ENCODE measurements at places on chromosomes 6 and 20.

DNA sequence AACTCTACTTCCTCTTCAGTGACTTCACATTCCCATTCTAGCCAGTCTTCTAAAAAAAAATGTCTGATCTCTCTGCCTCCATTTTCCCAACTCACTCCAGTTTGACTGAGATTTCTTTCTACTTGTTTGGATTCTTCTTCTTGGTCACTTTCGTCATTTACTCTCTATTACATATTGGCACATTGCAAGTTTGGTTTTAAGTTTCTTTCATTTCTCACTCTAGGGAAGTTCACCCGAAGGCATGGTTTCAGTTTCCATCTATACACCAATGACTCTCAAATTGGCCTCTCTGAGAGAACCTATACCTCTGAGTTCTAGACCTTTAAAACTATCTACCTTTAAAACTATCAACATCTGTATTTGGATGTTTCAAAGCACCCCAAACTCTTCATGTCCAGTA, 51.3 kb downstream of the CD109 start:
- DNase-seq, result no peak

DNA sequence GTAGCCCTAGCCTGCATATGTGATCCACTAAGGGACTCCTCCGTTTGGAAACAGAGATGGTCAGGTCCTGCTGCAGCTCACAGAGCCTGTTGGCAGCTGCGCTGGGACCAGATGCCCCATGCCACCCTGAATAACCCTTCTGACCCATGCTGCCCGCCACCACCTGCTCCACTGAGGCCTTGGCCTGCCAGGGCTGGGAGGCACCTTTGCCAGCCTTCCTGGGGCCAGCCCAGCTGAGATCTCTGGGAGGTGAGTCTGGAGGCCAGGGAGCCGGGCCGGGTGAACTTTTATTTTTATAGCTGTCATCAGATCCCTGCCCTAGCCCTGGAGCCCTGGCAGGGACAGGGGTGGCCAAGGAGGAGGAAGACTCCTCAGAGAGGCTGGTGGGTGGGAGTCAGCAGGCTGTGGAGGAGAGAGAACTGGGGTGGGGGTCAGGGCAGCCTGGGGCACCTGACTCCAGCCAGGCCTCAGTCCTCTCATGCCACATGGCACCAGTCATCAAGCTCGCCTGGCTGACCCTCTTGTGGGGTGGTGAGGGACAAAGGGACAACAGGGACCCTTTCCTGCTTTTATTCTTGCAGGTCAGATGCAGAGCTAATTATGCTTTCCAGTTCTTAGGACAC, 10.0 kb downstream of the CEBPB start:
- no peak for DNase-seq

GRCh38 chr20:32233286-32233685, 25.6 kb downstream of the POFUT1 start:
- DNase-seq, result no peak

DNA sequence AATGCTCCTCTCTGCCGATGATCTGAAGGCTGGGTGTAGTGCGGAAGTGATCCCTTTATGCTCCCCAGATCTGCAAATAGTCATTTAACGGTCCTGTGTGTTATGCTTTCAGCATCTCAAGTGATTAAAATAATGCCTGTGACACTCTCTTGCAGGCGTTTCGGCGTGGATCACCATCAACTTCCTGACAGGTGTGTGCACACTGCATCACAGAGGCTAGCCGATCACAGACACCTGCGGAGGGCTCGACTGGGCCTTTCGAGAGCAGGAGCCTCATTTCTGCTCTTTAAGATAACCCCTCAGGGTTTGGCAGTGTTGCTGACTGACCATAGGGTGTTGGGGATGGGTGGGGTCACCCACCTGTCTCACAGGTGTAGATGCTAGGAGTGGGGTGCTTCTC, 20.0 kb downstream of the ENTPD6 start:
- no peak for DNase-seq

DNA sequence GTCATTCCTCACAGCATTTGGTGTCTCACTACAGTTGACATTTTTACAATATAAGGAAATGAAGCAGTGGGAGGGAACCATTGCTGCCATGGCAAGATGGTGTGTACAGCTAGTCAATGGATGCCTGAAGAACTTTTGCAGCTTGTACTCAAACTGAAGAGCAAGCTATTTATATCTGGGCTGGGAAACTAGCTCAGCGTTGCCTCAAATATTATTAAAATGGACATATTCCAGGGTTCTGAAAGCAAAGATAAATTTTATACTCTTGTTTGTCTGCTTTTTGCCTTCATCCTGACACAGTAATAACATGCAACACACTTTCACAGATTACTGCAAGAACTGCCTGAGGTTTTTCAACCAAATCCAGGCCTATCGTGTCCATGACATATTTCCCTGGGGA, 156.4 kb upstream of the COL21A1 start:
- no peak for DNase-seq

DNA sequence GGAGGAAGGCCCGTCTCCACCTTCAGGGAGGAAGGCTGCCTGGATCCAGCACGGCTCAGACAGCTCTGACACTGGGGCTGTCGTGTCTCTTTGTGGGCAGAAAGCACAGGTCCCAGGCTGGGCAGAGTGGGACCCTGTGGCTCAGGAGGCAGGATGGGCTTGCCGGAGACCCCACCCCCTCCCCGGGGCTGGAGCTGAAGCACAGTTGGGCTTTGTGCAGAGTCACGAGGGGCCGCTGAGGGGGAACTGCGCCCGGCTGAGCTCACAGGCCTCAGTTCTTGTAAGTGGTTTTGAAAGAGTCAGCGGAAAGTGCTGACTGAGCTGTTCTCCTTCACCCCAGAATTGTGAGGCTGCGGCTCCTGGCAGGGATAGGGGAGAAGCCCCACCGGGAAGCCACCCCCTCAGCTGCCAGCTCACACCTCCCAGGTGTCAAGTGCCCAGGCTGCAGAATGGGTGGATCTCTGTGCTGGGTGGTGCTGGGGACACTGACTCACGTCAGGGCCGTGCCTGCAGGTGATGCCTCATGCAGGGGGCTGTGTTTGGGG, 145.5 kb upstream of the RNF24 start:
- DNase-seq, result peak; percentile 11

- no peak for DNase-seq
Observed at GRCh38 chr20:47677635-47678453, 107.4 kb downstream of the SULF2 start.

- DNase-seq, result no peak
Observed at GRCh38 chr6:128919412-128920180, 36.7 kb downstream of the LAMA2 start.

- no peak for DNase-seq
Observed at GRCh38 chr6:34295721-34296120, 46.9 kb upstream of the SMIM29 start.

DNA sequence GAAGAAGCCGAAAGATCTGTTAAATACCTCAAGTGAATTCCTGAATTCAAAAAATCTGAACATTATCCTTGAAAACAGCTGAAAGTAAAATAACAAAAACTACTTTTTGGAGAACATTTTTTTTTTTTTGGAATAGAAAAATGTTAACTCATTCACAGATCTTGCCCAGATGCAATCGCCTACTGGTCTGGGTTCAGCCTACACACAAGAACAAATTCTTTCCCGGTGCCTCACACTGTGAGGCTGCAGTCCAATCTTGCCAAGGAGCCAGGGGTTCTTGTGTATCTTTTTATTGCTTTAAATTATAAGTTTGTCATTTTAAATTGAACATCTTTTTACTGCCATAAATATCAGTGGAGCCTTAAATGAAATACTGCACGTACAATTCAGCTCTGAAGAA, 41.2 kb upstream of the TMEM200A start:
- peak; percentile 74 for DNase-seq

GRCh38 chr6:36116943-36117342, 13.4 kb upstream of the MAPK13 start:
- no peak for DNase-seq

- DNase-seq, result no peak
Observed at GRCh38 chr6:109296452-109296851, 85.8 kb downstream of the CD164 start.

GRCh38 chr6:155523821-155524651, 68.4 kb upstream of the NOX3 start:
- peak; percentile 29 for DNase-seq

- peak; percentile 87 for DNase-seq
Observed at GRCh38 chr20:64224351-64225170, 31.0 kb upstream of the PCMTD2 start.

- no peak for DNase-seq
Observed at GRCh38 chr6:169052462-169052861, 201.2 kb downstream of the THBS2 start.

- DNase-seq, result peak; percentile 24
Observed at GRCh38 chr20:37081717-37082289, 14.0 kb downstream of the RBL1 start.

GRCh38 chr6:69980624-69981023, 114.3 kb downstream of the COL19A1 start:
- no peak for DNase-seq

GRCh38 chr6:85463621-85464259, 13.9 kb downstream of the NT5E start:
- no peak for DNase-seq

- DNase-seq, result peak; percentile 88
Observed at GRCh38 chr6:169188475-169188874, 65.2 kb downstream of the THBS2 start.

- DNase-seq, result peak; percentile 15
Observed at GRCh38 chr20:53707371-53708055, 113.9 kb upstream of the ZNF217 start.

- DNase-seq, result no peak
Observed at GRCh38 chr20:20463933-20464374, 96.0 kb downstream of the INSM1 start.

- DNase-seq, result no peak
Observed at GRCh38 chr20:31595654-31596411, 9.3 kb upstream of the ID1 start.

GRCh38 chr20:32356622-32357374, 1.3 kb upstream of the ASXL1 start:
- no peak for DNase-seq

GRCh38 chr6:161921602-161922395, 647.9 kb upstream of the AGPAT4 start:
- no peak for DNase-seq

DNA sequence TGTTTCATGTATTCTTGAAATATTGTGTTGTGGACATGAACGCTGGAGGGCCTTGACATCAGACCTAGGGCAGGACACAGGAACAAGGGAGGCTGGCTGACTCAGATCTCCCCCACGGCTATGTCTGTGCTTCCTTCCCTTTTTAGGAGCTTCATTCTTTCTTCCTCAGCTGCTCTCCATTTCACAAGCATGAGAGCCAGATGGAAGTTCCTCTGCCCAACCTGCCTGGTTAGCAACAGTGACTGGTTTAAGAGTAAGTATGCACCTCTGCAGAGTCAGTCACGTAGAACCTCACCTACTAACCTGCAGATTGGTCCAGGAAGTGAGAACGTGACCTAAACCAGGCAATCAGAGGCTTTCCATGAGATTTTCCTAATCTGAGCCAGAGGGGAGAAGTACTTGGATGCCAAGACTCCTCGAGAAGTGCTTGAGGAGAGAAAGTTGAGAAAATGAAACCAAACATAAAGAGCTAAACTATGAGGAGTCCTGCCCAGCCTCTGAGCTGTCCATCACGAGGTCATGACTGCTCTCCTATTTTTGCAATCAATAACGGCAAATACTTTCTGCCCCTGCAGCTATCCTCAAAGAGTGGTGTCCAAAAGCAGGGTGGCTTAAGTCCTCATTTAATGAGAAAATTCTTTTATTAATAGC, 465.2 kb upstream of the CITED2 start:
- DNase-seq, result peak; percentile 26

- DNase-seq, result no peak
Observed at GRCh38 chr20:62518911-62519310, 43.1 kb upstream of the GATA5 start.

GRCh38 chr6:144321839-144322591, 36.9 kb downstream of the UTRN start:
- DNase-seq, result peak; percentile 30

GRCh38 chr6:93123585-93123984, 295.8 kb downstream of the EPHA7 start:
- DNase-seq, result no peak

- DNase-seq, result no peak
Observed at GRCh38 chr6:159074876-159075275, 30.1 kb upstream of the TAGAP start.

- DNase-seq, result no peak
Observed at GRCh38 chr6:54778731-54779130, 67.8 kb upstream of the FAM83B start.

- no peak for DNase-seq
Observed at GRCh38 chr6:24766680-24767462, 7.9 kb upstream of the GMNN start.

DNA sequence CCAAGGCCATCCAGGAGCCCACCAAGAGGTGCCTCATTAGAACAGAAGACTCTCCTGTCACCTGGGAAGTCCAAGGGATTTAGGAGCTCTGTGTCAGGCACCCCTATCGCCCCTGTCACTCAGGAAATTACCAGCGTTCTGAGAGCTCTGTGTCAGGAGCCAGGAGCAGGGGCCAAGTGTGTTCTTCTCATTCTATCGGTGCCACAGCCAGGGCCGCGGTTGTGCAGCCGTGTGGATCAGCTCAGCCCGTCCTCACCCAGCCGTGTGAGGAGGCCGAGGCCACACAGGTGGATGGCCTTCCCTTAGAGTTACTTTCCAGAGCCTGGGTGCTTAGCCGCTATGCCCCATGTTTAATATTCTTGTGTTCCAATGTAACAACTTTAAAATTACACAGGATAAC, 9.8 kb downstream of the MTG2 start:
- DNase-seq, result no peak

DNA sequence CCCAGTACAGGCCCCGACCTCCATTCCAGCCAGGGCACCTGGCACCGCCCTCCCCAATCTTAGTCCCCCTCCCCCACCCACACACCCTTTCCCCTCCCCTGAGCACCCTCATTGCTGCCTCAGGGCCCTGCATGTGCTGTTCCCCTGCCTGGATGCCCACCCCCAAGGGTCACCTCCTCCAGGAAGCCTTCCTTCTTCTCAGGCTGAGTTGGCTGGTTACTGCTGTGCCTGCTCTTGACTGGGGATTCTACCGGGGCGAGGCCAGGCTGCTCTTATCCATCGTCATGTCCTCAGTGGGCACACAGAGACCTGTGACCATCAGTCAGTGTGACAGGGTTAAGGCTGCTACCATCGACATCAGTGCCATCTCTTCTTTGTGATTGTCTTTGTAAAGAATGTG, 23.6 kb downstream of the BHLHE23 start:
- DNase-seq, result no peak

DNA sequence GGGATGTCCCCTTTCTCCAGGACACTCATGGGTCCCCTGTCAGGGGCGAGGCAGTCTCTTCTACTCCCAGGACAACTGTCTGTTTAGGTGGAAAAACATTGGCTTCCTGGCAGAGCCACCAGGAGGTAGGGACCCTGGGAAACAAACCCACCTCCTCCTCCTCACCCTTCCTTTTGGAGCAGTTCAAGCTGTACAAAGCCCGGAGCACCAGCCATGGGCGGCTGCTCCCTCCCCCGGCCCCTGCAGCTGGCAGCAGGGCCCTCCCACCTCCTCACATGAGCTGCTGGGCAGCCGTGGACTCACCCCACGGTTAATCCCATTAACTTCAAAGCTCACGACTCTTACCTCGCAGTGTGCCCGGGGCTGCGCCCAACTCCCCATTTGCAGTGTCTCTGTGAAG, 48.6 kb downstream of the CDH4 start:
- no peak for DNase-seq
